ENCODE measurements at places on chromosomes 5 and 9.

DNA sequence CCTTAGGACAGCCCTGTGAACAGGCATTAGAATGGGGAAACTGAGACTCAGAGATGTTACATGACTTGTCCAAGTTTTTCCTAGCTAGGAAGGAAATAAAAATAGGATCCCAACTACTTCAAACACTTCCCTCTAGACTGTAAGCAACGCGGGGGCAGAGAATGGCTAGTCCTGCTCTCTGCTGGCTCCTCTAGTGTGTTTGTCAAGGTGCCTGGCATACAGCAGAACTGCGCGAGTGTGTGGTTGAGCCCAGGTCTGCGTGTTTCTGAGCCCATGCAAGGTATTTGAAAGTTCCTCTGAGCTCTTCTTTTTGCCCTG is 152.5 kb downstream of the MACROH2A1 start:
- DNase-seq = no peak

DNA sequence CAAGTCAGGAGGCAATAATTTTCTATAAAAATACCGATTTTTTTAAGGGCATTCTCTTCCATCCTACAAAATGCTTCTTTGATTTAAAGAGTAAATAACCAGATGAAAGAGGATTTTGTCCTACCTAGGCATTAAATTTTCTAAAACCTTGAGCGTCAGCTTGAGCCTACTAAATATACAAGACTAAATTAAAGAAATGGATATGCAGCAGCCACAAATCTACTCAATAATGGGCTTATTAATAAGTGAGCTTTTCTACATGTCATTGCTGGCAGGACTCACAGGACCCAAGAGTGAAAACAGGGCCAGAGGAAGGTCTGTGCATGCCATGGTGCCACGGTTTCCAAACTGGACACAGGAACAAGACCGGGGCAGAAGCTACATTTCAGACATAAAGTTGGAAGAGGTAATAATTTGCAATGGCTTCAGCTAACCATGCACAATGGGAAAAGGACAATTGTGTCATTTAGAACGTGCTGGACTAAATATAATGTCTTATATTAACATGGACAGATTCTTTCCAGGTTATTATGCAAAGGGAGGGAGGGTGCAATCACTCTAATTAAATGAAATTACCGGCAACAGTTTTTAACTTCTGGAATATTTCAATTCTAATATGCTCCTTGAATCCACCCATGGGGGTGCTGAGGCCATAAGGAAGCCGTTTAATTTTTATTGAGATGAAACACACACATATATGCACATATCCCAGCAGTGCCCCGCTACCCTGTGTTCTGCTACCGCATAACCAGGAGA is 5.2 kb downstream of the WHRN start:
- DNase-seq = no peak

DNA sequence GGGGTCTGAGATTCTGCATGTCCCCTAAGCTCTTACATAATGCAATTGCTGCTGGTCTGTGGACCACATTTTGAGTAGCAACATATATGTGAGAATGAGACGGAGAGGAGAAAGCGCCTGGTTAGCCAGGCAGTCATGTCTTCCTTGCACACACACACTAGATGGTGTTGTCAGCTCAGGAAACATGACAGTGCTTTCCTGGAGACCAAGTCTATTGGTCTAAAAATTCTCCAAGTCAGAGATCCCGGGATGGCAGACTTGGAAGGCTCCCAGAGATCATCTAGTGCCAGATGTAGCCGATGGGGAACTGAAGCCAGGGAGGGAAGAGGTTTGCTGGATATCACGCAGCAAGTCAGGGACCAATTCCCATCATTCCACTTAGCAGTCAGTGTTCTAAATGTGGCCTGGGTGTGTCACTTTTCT is 53.4 kb downstream of the GALNT12 start:
- no peak for DNase-seq

DNA sequence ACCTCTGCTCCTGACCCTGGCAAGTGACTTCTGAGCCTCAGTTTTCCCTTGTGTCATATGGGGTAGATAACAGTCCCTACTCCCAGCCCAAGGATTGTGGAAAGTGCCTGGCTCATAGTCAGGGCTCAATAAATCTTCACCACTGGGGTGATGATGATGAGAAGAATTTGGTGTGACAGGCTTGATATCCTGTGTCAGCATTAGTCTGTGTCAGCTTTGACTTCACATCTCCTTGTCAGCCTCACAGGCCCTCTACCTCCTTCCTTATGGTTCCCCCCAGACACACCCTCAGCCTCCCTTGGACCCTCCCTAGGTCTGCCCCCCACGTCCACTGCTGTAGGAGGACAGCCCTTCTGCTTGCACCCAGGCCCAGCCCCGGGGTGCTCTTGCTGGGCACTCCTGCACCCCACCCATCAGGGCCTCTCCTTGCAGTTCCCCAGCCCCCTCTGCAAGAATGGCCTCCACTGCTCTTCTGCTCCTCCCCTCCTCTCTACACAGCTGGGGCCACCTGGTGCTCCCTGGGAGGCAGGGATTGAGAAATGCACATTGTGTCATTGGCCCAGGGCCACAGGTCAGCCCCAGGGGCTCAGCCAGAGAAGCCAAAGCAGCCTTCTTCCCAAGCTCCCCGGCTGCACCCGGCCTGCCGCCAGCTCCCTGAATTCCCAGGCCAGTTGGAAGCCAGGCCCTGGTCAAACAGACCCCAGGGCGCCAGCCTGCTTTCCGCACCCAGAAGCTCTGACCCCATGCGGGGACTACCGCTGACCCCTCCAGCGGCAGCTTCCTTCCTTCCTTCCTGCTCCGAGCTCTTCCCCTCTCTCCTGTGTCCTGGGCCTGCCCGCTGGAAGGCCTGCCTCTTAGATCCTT is 7.7 kb downstream of the FGFR4 start:
- DNase-seq = no peak

GRCh38 chr9:135248111-135248510 is 160.6 kb downstream of the OLFM1 start:
- DNase-seq = no peak

- DNase-seq = no peak
Measured at GRCh38 chr9:100602342-100602801, 24.5 kb downstream of the CAVIN4 start.

DNA sequence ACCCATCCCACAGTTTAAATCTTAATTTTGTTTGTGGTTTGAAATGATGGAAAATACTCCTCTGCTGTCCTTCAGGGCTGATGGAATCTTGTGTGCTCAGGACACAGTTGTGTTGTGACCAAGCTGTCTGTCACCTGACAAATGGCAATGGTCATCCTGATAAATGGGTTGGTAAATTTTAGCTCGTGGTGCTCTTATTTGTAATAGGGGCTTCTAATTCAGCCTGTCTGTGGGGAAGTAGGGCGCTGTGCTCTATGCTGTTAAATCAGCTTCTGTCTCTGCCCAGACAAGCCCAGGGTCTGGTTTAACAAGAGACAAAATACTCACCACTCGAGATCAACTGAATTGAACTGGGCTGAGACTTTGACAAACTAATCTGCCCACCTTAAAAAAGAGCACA is 4.5 kb downstream of the LRRTM2 start:
- no peak for DNase-seq

DNA sequence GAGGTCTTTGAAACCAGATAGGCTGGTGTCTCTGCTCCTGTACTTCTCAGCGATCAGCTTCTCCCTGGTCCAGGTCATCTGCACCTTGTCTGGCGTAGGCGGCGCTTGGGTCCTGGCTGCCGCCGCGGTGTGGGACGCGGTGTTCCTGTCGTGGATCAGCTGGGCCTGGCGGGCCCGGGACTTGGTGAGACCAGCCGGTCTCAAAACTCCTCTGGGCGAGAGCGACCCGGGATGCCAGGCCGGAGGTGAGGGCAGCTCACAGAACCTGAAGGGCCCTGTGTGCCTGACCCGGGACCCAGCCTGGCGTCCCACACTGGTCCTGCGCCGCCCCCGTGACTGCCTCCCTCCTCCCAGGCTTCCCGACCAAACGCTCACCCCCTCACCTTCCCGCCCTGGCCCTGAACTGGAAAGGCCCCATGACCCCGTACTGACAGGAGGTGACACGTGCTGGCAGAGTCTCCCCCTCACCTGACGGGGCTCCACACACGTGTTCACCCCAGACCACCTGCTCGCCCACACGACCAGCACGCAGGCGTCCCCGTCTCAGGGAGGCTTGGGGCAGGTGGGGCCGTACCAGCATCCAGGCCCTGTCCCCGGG is 49.0 kb downstream of the NKD2 start:
- DNase-seq = no peak

DNA sequence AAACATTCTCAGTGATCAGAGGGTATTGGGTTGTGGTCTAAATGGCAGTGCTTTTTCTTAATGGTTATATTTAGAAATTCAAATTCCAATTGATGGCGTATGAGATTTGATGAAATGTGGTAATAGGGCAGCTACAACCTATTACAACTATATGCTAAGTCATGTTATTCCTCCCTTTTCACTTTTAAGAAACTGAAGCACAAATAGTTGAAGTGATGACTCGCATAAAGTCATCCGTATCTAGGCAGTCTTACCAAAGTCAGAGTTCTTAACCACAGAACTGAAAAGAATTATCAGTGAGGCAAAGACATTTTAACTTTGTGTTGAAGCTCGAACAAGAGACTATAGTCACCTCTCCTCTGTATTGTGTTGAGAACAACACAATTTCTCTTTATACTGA is 28.2 kb downstream of the C9orf152 start:
- DNase-seq = no peak

DNA sequence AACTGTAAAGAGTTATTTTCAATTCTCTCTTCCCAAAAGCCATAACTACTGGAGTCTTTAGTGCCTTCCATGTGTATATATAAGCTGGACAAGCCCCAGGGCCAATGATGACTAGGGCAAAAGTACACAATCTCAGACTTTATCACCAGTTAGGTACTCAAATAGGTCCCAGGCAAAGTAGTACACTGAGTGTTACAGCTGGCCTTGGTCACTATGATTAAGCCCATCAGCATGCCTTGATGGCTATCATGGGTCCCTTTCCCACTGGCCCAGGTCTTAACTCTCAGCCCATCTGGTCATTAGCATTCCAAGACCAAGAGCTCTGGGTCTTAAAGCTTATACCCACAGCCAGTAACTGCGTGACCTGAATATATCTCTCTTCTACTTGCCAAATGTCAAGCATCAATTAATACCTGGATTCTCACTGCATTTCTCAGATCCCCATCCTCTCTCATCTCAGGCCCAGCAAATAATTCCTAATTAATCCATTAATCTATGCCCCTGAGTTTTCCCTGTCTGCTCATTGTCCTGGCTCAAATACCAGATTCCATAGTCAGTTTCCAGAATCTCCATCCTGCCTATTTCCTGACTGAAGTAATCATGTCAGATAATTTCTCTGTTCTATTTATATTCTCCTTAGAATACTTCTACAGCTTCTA is 62.3 kb downstream of the NR6A1 start:
- DNase-seq = no peak

DNA sequence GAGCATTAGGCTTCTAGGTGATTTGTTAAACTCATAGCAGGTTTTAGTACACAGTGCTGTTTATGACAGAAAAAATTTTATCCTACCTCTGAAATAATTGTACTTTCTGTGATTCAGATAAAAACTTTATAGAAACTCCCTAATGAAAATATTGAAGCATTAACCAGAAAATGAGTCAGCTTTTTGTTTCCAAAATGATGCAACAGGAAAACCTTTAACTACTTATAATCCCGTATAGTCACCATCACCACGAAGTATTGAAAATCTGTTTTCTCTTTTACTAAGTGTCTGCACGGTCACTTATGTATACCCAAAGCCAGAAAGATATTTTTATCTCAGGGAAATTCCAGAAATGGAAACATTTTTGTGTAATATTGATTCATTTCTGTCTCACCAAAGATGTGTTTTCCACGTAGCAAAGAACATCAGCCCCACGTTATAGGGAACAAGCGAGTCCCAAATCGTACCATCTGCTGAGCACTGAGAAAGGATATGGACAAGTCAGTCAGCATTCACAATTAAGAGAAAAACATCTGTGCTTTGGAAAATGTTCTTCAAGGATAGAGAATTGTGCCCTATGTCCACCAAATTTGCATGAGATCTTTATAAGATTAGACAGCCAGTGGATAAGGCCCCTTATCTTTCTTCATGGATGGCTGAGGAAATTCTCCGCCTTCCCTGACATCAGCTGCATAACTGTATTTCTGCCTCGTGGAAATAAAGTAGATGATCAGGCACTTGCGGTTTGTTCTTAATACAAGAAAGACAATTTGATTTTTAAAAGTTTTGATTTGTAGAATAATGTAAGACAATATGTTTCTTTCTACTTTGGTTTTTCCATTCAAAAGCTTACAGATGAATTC is 41.9 kb downstream of the TNFAIP8 start:
- no peak for DNase-seq

GRCh38 chr9:99947395-99947794 is 40.9 kb downstream of the STX17 start:
- no peak for DNase-seq

DNA sequence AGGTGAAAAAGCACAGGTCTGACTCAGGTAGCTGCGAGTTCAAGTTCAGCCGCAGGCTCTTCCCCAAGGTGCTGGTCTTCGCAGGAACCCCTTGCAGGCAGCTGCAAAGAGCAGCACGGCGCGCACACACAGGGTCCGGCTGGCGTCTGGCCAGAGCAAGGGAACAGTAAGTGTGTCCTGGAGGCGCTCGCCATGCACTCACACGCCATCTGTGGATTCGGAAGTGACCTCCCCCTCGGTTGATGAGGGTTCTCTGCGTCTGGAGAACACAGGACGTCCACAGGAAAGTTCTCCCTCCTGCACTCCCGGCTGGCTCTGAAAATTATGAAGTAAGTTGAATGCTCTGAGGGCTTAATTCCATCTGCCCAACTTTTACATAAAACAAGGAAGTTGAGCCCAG is 14.0 kb upstream of the EGFL7 start:
- DNase-seq = no peak

GRCh38 chr5:103511554-103511885 is 51.1 kb downstream of the NUDT12 start:
- no peak for DNase-seq

GRCh38 chr5:135103575-135103853 is 69.5 kb upstream of the PITX1 start:
- no peak for DNase-seq

DNA sequence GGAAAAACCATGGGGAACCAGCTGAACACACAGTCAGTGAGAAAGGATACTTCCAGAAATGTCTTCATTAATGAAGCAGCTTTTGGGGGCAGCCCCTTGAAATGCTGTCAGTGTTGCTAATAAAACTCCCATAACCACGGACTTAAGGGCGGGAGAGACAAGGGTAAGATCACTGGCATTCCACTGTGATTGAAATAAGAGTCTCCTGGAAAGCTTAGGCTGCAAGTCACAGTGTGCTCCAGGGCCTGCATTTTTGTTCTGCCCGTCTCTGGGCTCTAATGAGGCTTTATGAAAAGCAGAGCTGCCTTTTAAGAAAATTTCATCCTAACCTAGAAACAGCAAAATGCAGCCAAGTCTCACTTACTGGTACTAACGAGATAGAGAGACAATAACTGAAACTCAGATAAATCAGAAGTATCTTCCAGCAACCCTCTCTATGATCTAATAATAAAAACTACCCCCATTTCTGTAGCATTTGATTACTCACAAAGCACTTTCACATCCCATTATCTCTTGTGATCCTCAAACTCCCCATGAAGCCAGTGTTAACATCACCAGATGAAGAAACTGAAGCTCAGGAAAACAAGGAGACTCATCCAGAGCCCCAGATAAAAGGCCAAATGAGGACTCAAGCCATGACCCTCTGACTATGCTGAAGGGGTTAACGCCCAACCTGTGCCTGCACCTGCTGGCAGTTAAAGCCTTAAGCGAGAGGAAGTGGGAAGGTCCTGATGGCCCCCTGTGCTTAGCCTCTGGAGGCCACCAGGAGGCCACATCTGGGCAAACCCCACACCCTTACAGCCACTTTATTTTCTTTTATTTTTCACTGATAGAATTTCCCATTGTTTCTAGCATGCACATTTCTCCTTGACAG is 37.5 kb downstream of the SPOCK1 start:
- DNase-seq = no peak
